Activated T-cell treated with anti-CD3 and anti-CD28 coated beads for 1 hour (primary cell): ENCODE measurements at places on chromosomes 2 and 18.

- DNase-seq, result no peak
These were observed 498.2 kb upstream of the TCF4 start for GRCh38 chr18:56086176-56086575.

GRCh38 chr18:79952996-79953559, 1.6 kb upstream of the SLC66A2 start:
- no peak for DNase-seq

GRCh38 chr2:158214431-158214830, 112.8 kb downstream of the UPP2 start:
- no peak for DNase-seq

- DNase-seq, result no peak
These were observed 47.1 kb downstream of the EFR3B start for GRCh38 chr2:25088817-25089516.

GRCh38 chr2:118687698-118688097, 159.8 kb downstream of the EN1 start:
- DNase-seq, result no peak

- no peak for DNase-seq
These were observed 148.9 kb downstream of the ZEB2 start for GRCh38 chr2:144370937-144371584.

DNA sequence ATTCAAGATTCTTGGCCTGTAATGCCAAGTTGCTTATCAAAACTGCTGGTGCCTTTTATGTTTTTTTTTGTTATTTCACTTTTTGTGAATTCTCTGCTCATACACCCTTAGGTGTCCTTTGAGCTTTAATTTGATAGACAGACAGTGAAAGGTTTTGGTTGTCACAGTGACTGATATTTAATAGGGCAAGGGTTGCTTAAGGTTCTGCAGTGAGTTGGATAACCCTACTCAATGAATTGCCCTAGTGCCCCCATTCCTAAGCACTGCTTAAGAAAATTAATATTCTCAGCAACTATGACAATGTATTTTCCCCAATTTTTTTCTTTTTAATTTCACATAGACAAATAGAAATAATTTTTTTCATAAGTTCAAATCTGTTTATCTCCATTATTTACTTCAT, 15.4 kb downstream of the PPIG start:
- no peak for DNase-seq

- no peak for DNase-seq
These were observed 110.7 kb downstream of the XRCC5 start for GRCh38 chr2:216219861-216220260.

DNA sequence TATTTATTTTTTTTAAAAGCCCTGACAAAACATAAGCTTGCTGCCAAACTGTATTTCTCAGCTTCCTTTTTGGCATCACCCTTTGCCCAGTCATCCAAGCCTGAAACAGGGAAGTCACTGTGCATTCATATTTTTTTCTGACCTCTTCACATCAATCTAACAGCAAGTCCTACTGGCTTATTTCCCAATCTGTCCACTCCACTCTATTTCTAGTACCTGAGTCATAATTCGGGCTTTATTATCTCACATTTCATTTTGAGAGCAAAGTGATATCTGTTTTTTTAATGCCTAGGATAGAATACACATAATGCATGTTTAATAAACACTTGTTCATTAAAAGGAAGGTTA, 5.1 kb downstream of the HNMT start:
- no peak for DNase-seq

DNA sequence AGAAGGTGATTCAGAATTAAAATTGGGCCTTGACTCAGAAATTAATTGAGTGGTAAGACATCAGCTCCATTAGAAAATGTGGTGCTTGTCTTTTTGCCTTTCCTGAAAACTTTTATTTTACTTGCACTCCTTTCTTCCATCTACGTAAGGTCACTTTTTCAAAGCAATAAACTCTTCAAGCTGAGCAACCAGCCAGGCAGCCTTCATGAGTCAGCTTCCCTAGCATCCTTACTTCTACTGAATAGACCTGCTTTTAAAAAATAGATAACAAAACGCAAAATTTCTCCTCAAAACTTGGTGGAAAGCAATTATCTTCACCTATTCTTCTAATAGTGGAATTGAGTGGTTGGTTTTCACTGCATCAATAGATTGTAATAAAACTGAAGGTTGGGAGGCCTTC, 504.2 kb downstream of the ARHGAP15 start:
- no peak for DNase-seq

DNA sequence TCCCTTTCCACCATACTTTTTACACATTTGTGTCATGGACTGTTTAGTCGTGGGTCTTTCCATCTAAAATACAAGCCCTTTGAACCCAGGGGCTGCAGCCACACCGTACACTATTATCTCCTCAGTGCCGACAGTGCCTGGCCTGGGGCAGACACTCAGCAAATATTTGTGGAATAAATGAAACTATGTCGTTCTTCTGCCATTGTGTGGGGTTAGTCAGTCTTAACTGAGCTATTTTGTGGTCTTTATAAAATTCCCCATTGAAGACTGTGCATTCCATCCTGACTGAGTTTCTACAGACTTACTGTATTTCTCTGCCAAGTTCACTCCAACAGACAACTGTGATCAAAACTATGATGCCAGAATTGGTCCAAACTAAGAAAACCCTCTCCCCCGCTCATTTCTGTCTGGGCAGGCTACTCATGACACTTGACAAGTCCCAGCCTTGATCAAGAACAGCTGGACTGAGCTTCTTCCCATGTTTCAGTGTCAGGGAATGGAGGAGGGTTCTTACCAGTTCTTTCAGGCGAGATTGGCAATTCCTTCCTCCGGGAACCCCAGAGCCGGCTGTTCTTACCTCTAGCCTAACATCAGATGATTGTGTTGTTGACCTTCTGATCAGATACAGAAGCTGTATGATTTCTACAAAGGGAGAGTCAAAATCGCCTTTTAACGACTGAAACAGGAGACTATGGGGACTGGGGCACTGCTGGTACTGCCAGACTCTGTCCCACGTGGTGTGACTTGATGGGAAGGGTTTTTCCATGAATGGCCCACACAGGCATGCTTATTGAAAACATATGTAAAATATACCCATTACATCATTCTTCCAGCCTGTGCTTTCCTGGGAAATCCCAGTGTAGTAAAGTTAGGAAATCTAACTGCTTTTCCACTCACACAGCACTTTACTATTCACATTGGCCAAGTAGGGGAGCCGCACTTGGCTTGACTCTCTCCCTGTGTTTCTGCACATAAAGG, 77.4 kb upstream of the NPAS2 start:
- DNase-seq, result no peak

DNA sequence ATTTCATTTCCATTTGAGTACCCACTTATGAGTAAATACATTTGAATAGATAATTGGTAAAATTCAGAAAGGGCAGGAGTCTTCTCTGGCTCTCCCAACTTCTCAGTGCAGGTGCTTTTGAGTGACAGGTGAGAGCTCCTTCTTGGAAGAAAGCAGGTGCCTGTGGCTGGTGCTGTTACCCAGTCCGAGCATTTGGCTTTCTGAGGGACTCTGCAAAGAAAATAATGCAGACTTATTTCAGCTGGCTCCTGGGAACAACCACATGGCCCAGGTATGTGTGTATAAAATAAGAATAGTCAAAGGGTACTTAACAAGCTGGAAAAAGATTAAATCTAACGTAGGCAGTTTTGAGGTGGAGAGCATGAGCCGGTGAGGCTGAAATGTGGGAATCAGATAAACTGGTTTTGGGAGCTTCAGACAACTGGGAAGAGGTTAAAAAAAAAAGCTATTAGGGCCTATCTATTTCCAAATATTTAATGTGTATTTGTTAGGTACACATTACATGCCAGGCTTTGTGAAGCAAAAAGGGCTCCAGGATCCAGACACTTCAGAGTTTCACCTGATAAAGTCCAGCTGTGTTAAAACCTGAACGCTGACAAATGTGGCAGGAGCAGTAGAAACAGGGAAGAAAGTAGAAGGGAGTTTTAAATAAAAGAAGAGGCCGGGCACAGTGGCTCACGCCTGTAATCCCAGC, 20.6 kb downstream of the ZNF236 start:
- DNase-seq, result no peak

GRCh38 chr2:71451705-71452104, 1.7 kb upstream of the DYSF start:
- DNase-seq, result no peak

- no peak for DNase-seq
These were observed 20.7 kb upstream of the CXCR1 start for GRCh38 chr2:218187296-218188015.

DNA sequence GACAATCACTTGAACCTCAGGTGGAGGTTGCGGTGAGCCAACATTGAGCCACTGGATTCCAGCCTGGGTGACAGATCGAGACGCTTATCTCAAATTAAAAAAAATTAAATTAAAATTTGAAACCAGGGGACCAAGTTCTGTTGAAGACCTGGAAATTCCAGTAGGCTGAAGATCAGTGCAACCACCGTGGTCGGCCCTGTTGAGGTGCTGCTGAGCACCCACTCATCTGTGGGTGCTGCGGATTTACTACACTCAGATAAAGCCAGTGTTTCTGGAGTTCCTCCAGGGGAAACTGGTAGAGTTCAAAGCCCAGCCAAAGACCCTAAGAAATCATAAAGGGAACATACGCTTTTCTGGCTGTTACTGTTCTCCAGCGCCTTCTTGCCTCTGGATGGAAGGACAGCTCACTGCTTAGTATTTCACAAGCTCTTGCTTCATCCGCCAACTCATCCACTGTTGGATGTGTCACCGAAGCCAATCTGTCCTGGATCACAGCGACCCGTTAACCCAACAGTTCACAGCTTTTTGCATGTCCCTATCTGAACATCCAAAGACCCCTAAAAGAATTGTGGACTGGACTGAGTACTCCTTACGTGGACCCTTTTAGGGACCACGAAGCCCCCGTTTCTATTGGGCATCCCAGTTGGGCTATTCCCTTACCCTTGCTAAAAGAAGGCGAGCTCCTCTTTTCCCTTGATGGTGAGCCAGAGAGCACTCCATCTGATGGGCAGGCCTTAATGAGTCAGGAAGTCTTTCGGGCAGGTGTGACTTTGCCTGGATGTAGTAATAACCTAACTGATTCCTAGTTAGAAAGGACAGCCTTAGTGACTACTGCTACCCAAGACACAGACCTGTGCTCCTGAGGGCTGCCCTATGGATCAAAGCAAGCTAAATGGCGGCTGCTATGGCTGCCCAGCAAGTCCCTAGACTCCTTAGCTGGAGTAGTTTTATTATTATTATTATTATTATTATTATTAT, 6.0 kb upstream of the ALPP start:
- DNase-seq, result no peak

- no peak for DNase-seq
These were observed 175.4 kb upstream of the NETO1 start for GRCh38 chr18:73043211-73043610.

DNA sequence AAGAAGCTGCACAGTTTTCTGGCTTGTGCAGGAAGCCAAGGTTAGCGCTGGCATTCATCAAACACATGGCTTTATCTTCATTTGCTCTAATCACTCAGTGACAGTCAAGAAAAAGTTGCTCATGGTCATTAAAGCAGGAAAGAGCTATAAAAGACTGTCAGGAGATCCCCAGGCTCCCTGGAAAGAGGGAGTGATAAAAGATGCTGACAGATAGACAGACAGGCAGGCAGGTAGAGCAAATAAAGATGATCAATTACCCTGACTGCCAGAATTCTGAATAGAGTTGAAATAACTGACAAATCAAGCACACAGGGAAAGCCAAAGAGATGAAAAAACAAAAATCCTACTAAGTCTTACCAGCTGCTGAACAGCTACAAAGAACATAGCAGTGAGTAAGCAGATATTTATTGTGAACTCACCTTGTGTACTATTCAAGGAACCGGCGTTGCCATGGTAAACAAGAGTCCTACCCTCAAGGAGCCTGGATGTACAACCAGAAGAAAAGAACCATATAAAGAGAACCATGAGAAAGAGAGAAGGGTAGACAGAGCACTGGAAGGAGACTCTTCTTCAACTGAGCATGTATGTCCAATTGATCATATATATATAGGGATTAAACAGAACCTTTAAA, 68.0 kb downstream of the RNF152 start:
- no peak for DNase-seq

GRCh38 chr2:24739354-24740025, 53.7 kb downstream of the PTRHD1 start:
- no peak for DNase-seq

DNA sequence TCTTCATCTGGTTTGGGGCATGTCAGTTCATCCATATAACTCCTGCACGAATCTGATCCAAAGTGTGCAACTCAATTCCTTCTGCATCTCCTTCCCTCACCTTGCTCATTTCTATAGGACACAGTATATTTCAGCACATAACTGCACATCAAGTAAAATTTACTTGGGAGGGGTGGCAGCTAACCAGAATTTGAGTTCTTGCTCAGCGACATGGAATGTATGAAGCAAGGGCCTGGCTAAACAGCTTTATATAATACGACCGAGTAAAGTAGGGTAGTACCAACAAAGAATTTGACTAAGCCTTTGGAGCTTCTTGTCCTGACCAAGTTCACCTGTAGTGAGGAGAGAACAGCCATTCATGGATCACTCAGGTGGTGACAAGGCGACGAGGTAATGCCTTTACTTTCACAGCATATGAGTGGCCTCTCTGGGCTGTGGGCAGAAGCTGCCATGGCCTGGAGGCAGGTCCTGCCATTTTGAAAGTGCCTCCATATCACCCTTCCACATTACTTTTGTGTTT, 570.2 kb upstream of the TNP1 start:
- no peak for DNase-seq

GRCh38 chr2:181678861-181679543, 1.3 kb downstream of the NEUROD1 start:
- no peak for DNase-seq

GRCh38 chr2:32699151-32699550, 71.3 kb downstream of the TTC27 start:
- DNase-seq, result no peak

- DNase-seq, result no peak
These were observed 313.7 kb downstream of the SATB2 start for GRCh38 chr2:199144036-199144435.

- DNase-seq, result no peak
These were observed 683.5 kb downstream of the TMEM182 start for GRCh38 chr2:103445347-103445746.
